ENCODE measurements at places on chromosomes 7 and 10. TPM values are rescaled to one million over a fixed set of nuclear protein-coding genes. Genes with fewer than 3 reads are reported as not detected.

GRCh38 chr10:18136073-18136791 is 4.0 kb upstream of the CACNB2 start:
- no peak for DNase-seq

GRCh38 chr10:52703451-52703850 is 69.1 kb downstream of the MBL2 start:
- no peak for DNase-seq

- peak; percentile 28 for DNase-seq
Observed at GRCh38 chr7:91784469-91784868, 96.0 kb downstream of the MTERF1 start.

DNA sequence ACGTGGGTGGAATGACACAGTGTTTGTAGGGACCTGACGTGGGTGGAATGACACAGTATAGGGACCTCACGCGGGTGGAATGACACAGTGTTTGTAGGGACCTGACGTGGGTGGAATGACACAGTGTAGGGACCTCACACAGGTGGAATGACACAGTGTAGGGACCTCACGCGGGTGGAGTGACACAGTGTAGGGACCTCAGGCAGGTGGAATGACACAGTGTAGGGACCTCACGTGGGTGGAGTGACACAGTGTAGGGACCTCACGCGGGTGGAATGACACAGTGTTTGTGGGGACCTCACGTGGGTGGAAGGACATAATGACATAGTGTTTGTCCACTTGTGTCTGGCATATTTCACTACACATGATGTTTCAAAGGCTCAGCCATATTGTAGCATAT is 19.3 kb downstream of the PPP2R2D start:
- no peak for DNase-seq

DNA sequence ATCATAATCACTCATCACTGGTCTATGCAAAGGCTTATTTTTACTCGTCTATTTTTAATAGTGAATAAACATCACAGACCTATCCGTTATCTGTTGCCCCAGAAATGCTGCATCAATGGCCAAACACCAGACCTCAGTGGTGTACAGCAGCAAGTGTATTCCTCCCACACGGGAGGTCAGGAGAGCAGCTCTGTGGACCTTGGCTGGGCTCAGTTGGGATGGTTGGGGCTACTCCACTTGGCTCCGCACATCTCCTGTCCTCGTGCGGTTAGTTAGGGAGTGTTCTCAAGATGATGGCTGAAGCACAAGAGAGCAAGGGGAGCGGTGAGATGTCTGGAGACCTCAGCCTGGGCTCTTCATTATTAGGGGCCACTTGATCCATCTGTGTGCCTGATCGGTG is 2.0 kb downstream of the AKR1E2 start:
- no peak for DNase-seq

- no peak for DNase-seq
Observed at GRCh38 chr7:22563032-22563501, 63.1 kb upstream of the STEAP1B start.

The HOXA10 gene
- 22.2 TPM for polyA plus RNA-seq

The DNMBP gene
- polyA plus RNA-seq: 20.3 TPM

All from muscle of arm (tissue), 14 donors.